ENCODE measurements at places on chromosomes 6 and 20.
A peak's percentile ranks its signal among the peaks of the same experiment; 100 is the strongest.

DNA sequence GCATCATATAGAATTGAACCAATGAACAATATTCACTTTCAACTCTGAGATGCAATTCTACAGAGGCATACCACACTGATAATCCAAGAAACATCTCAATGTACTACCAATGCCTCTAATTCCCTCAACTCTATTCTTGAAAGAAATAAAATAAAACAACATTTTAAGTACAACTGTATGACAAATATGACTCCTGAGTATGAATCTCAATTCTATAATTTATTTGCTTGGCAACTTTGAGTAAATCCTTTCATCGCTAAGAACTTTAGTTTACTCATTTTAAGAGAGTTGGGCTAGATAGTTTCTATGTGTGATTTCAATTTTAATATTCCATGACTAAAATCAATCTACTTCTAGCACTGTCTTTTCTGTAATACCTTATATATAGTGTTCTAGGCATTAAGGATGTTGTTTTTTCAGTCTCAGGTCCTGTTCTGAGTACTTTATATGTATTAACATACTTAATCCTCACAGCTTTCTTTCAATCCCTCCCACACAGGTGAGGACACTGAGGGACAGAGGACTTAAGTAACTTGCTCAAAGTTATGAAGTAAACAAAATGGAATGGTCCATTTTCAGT, 33.4 kb downstream of the GOPC start:
- DNase-seq: no peak

DNA sequence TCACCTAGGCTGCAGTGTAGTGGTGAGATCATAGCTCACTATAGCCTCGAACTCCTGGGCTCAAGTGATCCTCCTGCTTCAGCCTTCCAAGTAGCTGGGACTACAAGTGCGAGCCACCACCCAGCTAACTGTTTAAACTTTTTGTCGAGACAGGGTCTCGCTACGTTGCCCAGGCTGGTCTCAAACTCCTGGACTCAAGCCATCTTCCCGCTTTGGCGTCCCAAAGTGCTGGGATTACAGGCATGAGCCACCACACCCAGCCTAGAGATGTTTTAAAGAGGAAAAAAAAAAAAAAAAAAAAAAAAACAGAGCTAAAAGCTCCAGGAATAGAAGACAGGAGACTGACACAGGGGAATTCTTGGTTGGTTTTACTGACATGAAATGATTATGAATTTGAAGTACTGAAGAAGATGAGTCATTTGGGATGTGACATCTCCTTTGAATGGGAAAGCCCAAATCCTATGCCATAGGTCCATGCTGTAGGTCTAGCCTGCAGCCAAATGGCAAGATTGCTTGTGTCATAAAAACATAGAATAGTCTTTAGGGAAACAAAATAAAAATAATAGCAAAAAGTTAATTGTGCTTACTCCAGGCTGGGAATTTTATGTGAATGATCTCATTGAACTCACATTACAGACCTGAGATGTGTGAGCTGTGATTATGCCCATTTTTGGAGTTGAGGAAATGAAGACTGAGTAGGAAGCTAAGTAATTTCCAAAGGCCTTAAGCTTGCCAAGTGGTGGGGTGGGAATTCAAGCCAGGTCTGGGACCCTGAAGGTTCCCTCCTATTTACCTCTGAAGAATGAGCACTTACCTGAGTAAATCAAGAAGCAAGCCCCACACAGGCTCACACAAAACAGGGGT, 24.3 kb upstream of the NHSL1 start:
- no peak for DNase-seq

DNA sequence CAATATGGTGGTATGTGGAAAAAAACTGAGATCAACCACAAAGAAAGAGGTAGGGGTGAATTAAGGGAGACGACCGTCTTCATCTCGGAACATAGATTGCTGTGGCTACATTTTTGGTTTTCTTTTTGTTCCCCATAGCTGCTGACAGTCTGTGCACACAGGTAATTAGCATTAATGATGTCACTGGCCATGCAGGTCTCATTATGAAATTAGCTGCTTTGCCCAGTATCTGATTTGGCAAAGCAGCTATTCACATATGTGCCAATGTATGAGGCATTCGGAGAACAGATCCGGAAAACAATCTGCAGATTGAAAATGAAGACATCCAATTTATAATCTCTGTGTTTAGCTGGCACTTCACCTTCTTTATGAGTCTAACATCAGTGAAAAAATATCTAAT, 13.1 kb downstream of the NOX3 start:
- DNase-seq: no peak

- peak; percentile 82 for DNase-seq
These were observed 20.8 kb upstream of the SNRPB2 start for GRCh38 chr20:16709017-16709416.

DNA sequence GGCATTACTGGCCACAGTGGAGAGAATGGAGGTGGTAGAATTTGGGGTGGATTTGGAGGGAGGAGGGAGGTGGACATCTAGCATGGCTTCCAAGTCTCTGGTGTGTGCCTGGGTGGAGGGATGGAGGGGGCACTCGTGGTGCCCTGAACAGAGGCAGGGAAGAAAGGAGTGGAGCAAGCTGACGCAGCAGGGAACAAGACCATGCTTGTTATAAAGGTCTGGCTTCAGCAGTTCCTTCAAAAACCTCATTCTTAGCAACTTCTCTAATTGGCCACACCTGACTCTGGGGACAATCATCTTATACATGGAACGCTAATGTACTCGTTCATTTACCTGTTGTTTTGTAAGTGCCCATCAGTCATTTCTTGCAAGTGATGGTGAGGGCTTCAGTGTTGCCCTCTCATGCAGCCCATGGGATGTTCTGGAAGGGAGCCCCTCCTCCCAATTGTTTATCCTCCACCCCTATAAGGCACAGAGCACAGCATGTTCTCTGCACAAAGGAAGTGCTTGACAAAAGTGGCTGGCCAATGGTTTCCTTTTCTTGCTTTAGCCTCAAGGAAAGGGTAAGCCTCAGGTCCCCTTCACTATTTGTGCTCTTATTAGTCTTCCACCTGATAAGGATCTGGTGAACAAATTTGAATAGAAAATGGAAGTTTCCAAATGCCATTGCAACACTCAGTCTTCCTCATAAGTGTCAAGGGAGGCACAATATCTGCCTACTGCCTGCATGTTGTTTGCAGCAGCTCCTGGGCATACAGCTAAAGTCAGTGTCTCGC, 39.3 kb downstream of the GFOD1 start:
- no peak for DNase-seq

DNA sequence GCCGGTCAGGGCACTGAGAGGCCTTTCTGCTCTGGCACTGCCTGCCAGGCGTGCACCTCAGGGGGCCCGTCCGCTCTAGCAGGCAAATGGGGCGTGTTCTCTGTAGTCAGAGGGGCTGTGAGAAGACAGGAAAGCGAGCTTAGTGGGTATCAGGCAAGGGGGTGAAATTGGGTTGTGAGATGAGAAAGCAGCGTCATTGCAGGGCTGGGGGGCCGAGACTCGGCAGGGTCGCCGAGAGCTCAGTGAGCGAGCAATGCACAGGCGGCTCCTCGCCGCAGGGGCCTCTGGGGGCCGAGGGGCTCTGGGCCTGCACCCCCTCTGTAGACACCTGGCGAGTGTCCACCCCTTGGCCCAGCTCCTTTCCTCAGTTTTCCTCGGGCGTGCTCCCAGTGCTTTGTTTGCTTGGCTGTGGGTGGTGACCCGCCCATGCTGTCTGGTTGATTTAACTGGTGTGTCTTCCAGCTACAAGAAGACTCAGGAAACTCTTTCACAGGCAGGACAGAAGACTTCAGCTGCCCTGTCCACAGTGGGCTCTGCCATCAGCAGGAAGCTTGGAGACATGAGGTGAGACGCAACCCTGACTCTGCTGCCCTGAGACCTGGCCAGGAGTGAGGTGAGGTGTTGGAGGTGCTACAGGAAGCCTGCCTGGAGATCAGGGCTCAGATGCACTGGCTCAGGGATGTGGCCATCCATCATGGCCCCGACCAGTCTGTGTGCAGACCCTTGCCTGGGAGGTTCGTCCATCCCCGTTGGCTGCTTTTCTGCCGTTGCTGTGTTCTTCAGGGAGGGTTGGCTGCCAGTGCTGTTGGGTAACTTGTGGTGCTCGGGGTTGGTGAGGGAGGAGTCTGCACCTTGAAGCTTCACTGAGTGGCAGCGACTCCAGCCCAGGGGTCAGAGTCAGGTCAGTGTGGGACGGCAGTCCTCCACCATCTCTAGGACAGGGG, 12.4 kb upstream of the DNAJC5 start:
- no peak for DNase-seq

GRCh38 chr6:82246802-82247504, 591 bp downstream of the IBTK start:
- no peak for DNase-seq

DNA sequence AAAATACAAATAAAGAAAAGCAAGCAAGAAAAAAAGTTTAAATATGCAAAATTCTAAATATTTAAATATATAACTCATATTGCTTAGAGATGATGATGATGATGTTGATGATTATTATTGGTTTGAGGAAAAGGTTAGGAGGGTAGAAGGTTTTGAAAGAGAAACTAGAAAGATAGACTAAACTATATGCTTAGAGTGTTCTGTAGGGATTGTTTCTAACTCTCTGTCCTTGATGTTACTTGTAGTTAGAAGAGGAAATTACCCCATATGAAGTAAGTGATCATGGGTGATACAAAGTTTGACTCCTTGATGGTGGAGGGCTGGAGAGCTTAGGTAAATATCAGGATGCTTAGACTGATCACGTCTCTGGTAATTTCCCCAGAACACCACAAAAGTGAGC, 159.5 kb downstream of the MEI4 start:
- no peak for DNase-seq

- peak; percentile 93 for DNase-seq
These were observed 432 bp downstream of the HSPA1L start for GRCh38 chr6:31814677-31815024.

DNA sequence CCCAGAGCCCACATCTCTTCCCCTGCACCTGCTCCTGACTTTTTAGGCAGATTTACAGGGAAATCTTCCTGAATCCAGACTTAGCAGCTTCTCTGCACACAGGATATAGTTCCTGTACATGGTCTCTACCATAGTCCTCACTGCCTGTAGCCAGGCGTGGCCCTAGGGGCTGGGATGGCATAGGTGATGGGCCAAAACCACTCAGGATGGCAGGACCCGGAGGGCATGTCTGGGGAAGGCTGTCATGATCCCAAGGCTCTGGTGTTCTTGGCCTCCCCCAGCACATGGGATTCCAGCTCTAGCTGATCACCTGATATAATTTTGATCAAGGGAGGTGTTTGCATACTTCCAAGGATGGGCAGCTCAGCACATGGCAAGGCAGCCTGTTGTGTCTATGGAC, 58.0 kb downstream of the TOX2 start:
- DNase-seq: no peak

DNA sequence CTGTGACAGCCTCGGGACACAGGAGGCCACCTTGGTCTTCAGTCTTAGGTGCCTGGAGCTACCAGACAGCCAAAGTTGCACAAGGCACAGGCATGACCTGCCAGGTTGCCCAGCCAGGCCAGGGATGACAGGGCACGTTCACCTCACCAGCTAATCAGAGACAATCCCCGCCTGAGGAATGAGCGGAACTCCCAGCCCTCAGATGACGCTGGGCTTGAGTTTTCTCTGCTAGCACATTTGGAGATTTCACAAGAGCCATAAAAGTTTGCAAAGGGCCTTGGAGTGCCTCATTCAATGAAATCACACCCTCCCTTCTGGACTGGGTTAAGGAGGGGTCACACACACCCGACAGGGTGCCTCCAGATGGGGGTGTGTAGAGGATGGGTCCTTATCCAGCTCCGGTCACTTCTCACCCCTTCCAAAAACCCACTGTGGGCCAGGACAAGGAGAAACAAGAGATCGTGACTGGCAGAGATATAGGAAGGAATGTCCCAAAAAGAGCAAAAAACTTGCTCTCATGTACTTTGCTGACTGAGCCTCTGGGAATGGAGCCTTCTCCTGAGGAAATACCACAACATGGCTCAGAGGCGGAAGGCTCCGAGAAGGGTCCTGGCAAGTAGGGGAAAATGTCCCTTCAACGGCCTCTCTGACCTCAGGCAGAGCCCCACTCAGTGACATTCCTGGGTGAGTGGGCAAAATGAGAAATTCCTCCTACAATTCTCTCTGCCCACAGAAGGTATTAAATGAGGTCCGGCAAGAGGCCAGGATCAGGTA, 121.6 kb downstream of the ISM1 start:
- no peak for DNase-seq

All from activated CD4-positive, alpha-beta T cell treated with anti-CD3 and anti-CD28 coated beads, Interleukin-2, amount 10 ng/mL, durations not matched to agents 24 days and 14 days (primary cell).